GF-D8 (cell line): ENCODE measurements at places on chromosomes 7 and 10.

DNA sequence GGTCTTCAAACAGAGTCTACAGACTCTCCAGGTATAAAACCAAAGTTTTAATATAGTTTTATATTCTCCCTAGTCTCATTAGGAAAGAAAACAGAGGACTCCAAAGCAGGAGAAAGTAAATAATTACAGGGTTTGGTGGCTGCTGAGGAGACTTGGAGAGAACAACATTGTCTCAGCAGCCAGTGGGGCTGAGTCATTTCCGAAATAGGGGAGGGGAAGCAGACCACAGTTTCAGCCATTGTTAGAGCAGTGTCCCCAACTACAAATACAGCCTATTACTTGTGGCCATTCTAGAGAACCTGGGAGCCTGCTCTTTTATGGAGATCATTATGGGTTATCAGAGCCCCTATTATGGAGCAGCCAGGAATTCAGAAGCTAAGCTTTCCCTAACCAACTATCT, 44.2 kb upstream of the A1CF start:
- DNase-seq = no peak

DNA sequence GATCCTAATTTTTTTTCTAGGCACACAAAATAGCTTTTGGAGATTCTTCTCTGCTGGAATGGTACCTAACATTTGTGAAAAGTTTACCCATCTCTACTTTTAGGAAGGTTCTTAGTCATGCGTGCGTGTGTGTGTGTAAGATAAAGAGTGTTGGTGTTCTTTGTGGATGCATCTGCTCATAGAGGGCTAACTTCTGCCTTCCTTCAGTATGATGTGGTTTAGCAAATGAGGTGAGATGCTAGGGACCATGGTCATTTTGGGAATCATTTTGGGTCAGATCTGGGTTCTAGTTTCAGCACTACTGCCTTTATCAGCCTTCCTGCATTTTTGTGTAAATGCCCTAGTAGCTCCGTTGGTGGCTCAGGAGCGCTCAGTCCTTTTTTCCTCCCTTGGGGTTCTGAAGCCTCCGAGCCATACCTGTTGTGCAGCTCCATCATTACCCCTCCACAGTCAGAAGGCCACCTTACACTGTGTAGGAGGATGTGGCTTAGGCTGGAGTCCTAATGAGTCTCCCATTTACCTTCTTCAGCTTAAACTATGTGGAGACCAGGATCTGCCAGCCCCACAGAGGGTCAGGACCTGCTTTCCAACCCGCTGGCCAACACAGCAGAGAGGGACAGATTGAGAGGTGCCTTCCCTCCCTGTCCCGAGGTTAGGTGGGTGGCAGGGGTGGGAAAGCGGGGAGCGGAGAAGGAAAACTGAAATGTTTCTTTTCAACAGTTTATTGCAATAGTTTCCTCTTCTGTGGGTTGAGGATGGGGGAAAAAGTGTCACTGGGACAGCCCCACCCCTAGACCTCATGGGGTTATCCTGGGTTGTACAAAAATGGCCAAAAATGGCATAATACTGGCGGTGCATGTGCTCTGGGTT, 31.2 kb downstream of the TSPAN14 start:
- DNase-seq = peak; percentile 53

GRCh38 chr10:119401671-119402395, 140.7 kb downstream of the RGS10 start:
- no peak for DNase-seq

DNA sequence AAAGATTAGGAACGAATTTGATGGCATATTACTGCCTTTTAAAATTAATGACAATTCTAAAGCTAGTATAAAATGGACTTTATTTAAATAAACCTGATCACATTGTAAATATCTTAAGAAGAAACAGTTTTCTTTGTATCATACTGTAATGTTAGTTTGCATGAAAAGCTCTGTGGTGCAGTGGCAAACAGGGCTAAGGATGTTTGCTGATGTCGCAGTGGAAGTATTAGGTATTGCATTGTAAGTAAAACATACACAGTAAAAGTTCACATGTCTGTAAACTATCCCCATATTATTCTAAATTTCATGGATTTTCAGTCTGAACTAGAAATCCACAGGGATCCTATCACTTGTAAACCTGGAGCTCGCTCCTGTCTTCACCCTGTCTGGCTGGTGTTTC, 252.6 kb upstream of the ZNF32 start:
- no peak for DNase-seq

GRCh38 chr10:101570428-101571270, 17.4 kb downstream of the POLL start:
- no peak for DNase-seq

- no peak for DNase-seq
Observed at GRCh38 chr10:118843647-118844265, 89.0 kb upstream of the CACUL1 start.

DNA sequence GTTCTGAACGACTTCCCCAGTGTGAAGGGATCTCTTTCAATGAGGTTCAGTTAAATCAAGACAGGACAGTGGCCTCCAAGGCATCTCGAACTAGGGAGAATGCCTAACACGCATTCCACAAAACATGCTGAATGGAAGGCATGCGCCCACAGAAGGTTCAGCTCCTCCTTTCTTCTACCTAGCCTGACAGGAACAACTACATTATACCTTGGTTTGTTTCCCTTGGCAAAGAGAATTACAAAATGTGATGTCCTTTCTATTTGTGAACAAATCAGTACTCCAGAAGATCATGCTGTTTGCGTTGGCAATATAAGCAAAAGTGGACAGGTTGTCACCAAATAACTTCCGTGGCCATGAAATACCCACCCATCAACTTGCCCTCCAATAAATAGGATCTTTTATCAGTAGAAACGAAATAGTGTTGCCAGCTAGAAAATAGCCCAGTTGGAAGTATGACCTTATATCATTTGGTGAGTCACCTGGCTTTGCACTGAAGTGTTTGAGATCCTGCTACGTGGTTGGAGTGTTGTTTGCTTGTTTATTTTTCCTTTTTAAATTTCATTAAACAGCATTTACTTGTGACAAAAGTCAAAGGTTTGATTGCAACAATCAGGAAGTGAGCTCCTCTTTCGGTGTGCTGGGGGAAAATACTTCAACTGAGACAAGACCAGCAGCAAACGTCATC, 117.0 kb upstream of the FAM204A start:
- no peak for DNase-seq

GRCh38 chr10:99426689-99427088, 3.7 kb downstream of the GOT1 start:
- no peak for DNase-seq

DNA sequence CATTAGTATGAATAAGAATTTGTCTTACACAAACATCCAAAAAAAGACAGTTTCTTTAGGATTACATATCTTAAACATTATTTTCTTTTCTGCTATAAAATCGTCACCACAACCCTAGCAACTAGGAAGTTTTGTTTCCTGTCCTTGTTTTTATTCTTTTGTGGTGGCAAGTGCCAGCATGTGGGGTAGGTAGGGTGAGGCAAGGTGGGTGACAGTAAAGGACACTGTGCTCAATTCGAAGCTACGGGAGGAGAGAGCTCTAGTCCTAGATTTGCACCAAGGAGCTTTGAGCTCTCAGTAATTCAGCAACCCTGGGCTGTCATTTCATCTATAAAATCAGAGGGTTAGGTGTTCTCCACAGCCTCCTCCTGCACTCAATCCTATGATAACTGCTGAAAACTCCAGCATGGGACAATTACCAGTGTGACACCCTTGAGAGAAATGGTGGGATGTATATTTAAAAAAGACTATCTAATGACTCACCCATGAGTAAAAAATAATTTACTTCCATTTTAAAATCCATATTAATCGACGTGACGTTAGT, 187.1 kb downstream of the FAM107B start:
- no peak for DNase-seq

GRCh38 chr7:55567571-55567970, 4.7 kb downstream of the VOPP1 start:
- DNase-seq = no peak

- no peak for DNase-seq
Observed at GRCh38 chr10:126570621-126571602, 99.6 kb downstream of the C10orf90 start.

- peak; percentile 1 for DNase-seq
Observed at GRCh38 chr10:97791824-97792721, 20.3 kb upstream of the SFRP5 start.

DNA sequence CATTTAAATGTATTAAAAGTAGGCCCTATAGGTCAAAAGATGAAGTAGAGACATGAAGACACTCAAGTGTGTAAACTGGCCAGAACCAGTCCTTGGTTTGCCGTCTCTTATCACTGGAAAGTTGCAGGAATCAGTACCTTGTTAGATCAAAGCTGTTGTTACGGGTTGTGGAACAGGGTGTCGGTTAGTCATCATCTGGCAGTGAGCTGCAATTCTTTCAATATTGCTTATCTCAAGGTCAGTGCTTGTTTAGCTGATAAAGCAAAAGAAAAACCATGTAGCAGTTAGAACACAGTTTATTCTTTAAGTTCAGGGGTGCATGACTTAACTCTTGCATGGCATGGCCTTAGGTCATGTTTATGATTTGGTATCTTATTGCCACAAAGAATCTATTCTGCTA, 10.0 kb upstream of the SLC13A1 start:
- no peak for DNase-seq

GRCh38 chr10:30970760-30971460, 60.8 kb downstream of the ZNF438 start:
- DNase-seq = no peak

GRCh38 chr10:99964791-99965190, 45.0 kb downstream of the DNMBP start:
- no peak for DNase-seq

DNA sequence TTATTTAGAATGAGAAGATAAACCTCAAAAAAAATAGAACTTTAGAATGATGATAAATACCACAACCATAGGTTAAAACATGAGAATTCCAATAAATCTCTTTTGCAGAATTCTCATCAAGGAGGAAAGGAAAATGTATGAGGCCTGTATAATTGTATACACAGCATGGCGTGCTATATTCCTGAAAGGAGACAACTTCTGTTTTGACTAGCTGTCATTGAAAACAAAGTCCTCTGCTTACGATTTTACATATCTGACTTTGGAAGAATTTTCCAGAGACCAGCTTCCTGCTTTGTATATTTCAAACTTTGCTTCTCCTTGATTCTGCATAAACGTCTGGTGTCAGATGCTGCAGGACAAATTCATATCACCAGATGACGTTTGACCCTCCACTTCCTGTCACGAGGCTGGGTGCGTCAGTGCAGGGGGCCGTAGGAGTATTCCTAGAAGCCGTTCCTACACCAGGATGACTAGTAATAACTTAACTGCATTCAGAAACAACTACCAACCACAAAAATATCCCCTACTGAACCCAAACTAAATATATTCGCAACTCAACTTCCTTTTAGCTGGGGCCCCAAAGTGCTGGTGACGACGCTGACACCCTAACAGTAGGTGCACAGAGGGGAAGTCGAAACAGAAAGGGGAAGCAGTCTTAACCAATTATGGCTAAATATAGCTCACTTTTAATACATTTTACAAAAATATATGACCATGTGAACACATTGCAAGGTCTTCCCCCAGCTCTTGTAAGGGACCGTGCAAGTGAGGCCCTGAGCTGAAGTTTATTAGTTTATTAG, 178.6 kb upstream of the INHBA start:
- DNase-seq = peak; percentile 73

DNA sequence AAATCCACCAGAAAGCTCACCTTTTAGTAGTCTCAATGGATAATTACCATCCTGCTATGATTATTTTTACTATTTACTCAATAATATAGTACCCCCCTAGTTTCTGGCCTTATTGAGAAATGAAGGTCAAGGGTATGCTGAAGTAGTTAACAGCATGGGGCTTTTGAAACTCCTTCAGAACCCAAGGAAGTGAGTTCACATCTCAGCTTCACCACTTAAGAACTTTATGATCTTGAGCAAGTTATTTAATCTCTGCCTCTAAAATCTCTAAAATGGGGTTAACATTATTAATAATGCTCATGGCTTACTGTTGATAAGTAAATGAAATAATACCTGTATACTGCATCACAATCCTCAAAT, 5.8 kb downstream of the MTPN start:
- peak; percentile 78 for DNase-seq

GRCh38 chr7:15567652-15568051, 5.8 kb upstream of the AGMO start:
- DNase-seq = no peak

- no peak for DNase-seq
Observed at GRCh38 chr10:36556468-36556867, 568.9 kb upstream of the ANKRD30A start.

DNA sequence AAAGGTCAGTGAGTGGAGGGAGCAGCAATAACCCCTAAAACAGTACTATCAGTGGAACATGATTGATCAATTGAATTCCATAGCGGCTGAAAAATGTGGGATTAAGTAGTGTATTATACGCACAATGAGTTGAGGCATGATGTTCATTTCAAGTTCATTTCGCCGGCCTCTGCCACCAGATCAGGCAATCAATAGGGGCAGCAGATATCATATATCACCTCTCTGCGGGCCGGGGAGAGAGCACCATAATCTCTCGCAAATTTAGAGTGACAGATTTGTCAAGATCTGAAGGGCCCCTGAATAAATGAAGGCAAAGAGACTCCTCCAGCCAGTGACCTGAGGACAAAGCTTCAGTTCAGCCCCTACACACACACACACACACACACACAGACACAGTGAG, 58.5 kb downstream of the PAX2 start:
- no peak for DNase-seq

GRCh38 chr7:35983626-35984025, 169.4 kb upstream of the EEPD1 start:
- no peak for DNase-seq

DNA sequence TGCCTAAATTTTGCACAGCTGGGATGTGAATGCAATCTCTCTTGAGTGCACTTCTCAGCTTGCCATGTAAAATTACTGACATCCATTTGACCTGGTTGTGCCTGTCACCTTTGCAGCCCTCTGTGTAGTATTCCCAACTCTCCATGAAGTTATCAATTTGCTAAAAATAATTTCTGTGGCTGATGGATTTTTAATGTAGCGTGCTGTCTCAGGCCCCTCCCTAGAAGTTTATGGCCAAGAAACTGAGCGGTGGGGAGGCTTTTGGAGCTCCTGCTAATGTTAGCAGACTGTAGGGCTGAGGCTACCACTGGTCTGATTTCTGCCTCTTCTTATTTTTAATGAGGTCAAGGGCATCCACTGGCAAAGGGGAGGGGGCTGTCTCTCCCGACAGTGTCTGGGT, 577.0 kb upstream of the DPP6 start:
- DNase-seq = no peak

DNA sequence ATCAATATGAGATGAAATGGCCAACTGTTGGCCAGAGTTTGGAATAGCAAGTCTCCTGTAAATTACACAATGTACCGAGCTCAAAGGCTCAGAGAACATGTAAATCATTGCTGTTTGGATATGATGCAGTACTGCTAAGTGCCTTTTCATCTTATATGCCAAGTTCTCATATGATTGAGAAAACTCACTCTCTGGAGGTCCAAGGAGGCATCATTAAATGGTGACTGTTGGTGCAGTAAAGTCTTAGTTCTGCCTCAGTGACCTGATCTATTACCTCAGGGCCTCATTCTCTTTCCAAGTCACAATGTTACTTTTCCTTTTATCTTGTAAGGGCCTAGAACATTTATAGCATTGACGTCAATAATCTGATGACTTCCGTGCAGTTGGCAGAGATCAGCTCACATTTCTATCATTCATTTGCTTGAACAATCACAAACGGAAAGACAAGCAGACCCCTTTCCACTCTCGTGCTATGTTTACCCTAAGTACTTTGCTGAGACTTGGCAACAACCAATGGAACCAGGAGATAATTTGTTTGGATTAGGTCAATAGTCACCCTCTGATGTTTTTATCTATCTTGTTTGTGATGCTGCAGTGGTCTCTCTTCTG, 32.6 kb upstream of the PDK4 start:
- no peak for DNase-seq

- no peak for DNase-seq
Observed at GRCh38 chr10:10831085-10831484, 186.6 kb upstream of the CELF2 start.

GRCh38 chr10:51079331-51079730, 5.0 kb downstream of the PRKG1 start:
- no peak for DNase-seq
